Stimulated activated naive CD8-positive, alpha-beta T cell treated with anti-CD3 and anti-CD28 coated beads, Interleukin-15, Interleukin-2, amounts not matched to agents 100 U/mL and 50 U/mL, for 24 hours (primary cell): ENCODE measurements at places on chromosomes 6 and 20.

- no peak for DNase-seq
Measured at GRCh38 chr6:105550955-105551620, 148.2 kb upstream of the PREP start.

DNA sequence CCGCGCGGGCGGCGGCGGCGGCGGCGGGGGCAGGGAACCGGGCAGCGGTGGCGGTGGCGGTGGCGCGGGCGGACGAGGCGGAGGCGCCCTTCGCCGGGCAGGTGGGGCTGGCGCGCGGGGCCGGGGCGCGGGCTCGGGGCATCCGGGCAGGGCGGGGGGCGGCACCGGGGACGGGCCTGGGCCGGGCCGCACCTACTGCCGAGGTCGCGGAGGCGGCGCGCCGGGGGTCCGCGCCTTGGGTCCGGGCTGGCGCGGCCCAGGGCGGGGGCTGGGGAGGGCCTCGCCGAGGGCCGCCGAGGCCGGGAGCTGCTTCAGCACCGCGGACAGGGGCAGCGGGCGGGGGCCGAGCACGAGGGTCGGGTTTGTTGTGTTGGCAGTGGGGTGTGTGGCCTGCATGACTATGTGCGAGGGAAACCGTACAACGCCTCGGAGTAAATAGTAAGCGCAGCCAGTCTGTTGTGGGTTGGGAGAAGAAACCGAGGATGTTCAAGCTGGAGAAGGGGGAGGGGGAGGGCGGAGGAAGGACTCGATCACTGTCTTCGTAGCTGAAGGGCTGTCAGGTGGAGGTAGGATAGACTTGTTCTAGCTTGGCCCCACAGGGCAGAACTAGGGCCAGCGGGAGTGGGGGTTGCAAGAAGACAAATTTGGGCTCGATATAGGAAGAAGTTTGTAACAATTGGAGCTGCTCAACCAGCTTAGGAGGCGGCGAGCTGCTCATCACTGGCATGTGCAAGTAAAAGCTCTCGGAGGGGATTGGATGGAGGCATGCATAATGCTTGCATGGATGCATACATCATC is 593 bp downstream of the MMP24 start:
- peak; percentile 69 for DNase-seq

DNA sequence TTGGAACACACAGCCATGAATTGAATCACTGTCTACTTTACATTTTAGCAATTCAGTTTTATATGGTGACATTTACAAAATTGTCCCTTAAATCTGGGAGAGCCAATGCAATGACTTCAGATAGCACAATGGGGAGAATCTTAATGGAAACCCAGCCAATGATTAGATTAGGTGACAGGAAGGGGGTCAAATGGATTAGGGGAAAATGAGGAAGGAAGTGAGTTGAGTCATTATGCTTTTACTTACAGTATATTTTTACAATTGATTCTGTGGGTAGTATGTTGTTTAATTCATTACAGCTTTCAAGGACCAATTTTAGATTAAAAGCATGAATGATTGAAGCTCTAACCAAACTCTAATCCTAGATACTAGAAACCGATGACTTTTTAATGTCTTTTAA is 229.8 kb downstream of the SOX4 start:
- DNase-seq: no peak

GRCh38 chr20:11117808-11118528 is 444.2 kb upstream of the JAG1 start:
- no peak for DNase-seq

DNA sequence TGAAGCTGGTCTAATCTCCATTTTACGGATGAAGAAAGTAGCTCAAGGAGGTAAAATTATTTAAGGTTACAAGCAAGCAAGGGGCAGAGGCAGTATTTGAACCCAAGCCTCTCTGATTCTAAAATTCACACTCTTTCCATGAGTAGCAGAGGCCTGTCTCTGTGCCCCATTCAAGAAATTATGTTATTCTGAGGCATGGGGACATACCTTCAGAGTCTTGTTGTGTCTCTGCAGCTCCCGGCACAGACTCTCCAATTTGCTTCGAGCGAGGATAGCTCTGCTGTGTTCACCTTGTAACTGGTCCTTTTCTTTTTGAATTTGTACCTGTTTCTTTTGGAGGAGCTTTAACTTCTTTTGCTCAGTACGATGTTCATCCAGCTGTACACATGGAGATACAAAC is 21.5 kb downstream of the TXLNB start:
- no peak for DNase-seq

DNA sequence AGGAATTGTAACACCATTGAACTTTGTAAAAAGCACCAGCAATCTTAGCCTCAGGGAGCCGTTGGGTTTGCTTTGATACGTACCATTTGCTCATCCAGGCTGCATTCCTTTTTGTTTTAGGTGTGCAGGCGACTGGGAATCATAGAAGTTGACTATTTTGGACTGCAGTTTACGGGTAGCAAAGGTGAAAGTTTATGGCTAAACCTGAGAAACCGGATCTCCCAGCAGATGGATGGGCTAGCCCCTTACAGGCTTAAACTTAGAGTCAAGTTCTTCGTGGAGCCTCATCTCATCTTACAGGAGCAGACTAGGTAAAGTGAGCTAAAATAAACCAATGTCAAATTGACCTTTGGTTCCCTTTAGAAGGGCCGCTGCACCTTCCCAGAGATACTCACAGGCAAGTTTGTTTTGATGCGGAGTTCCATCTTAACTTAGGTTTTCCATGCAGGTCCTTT is 1.6 kb downstream of the MYLIP start:
- DNase-seq: no peak

- no peak for DNase-seq
Measured at GRCh38 chr6:47352194-47352920, 42.7 kb upstream of the TNFRSF21 start.

DNA sequence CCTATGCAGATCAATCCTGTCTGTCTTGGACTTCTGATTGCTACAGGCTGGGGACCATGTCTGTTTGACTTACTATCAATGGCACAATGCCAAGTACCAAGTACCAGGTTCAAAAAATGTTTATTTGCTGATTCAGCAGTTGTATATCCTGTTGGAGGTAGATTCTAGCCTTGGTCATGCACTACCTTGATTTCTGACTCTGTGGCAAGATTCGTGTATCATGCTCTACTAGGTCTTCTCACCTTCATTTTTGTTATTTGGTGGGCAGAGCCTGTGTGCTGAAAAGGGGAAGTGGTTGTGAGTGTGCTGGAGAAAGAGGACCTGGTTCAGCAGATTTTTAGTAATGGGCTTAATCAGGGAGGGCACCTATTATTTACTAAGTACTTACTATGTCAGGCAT is 192.4 kb upstream of the MYLIP start:
- DNase-seq: no peak

GRCh38 chr6:20572940-20573339 is 38.7 kb downstream of the CDKAL1 start:
- DNase-seq: no peak

DNA sequence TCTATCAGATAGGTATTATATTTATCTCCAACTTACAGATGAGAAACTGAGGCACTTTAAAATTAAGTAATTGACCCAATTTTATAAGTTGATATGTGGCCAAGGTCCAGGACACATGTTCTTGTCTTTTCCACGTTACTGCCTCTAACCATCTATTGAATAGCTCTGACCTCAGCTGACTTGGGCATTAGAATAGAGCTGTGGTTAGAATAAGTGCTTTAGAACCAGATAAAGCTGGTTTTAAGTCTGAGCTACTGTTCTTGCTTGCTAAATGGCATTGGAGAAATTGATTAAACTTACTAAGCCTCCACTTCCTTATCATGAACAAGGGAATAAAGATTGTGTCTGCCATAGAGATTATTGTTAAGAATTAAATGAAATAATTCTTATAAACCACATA is 147.8 kb upstream of the DTNBP1 start:
- DNase-seq: no peak

GRCh38 chr20:3172933-3173609 is at the start of gene LZTS3:
LZTS3 (minus strand) TSS chr20:3173549; CDS start chr20:3167163, 6,386 bp downstream.
- peak; percentile 83 for DNase-seq

- DNase-seq: no peak
Measured at GRCh38 chr6:31086788-31087440, 25.5 kb downstream of the C6orf15 start.

GRCh38 chr6:160279850-160280249 is 21.2 kb upstream of the SLC22A2 start:
- DNase-seq: no peak

DNA sequence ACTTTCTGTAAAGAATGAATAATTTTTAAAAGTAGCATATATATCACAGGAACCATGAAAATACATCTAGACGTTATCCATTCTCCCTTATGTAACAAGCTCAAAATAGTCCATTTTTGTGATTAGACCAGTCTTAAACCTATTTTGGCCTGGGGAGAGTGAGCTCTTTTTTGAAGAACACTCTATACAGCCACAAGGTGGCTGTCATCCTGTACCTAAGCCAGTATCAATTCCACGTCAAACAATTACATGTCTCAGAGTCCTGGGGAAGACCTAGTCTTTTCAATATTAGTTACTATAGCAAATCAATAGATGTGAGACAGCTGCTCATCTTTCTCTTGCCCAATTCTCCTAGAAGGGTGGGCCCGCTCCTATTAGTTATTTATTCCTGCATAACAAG is 28.4 kb downstream of the FBXO5 start:
- DNase-seq: no peak
